ENCODE measurements at places on chromosomes 3 and 15.

DNA sequence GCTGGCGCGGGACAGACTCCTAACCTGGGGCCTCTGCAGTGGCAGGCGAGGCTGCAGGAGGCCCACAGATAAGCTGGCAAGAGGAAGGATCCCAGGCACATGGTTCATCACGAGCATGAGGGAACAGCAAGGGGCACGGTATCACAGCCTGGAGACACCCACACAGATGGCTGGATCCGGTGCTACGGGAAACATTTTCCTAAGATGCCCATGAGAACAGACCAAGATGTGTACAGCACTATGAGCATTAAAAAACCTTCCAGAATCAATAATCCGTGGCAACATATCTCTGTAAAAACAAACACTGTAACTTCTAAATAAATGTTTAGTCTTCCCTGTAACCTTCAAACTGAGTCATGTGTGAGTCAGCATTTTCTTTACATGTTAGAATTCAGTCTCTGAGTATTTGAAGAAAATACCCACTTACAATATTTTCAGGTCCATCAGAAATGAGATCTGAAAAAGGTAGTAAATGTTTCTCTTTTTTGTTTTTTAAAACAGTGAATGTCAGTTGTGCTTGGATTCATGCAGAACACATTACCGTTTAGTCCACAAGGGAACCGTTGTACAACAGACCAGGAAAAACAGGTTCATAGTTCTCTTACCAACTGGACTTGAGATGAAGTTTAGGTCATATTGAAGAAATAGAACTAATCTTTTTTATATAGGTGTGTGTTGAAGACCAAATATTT, 75.9 kb downstream of the BOC start:
- DNase-seq = no peak

GRCh38 chr3:16842272-16843270, 42.2 kb upstream of the PLCL2 start:
- peak; percentile 65 for DNase-seq

DNA sequence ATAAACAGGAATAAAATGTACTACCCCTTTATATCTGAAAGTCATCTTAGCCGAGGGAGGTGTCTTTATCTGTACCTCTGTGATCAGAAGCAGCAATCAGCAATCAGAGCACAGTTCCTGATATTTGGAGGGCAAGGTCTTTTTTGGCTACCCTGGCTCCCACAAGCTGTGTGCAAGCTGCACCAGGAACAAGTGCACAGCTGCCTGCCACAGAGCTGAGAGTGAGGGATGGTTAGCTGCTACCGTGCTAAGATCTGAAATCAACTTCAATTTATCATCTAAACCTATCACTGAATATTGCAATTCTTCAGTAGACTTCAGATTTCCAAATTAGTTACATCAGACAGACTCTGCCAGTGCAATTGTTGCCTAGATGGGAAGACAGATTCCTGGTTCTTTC, 404.6 kb upstream of the ARL6 start:
- DNase-seq = no peak

DNA sequence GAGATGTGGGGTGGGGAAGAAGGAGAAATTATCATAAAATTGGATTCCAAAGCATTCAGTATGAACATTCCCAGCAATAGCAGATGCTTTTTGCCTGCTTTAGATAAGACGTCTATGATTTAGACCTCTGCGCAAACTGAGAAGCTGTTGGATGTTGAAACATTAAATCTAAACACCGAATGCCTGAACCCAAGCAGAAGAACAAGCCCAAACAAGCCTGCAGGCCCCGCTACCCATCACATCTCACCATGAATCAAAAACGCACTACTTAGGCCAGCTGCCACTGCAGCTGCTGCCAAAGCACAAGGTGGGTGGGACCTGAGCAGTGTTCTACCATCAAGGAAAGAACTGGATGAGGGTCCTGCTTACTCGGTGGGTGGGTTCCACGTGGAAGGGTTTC, 24.4 kb upstream of the THBS1 start:
- DNase-seq = no peak

All from NCI-H1092 (cell line).